ENCODE measurements at places on chromosomes 6 and 20.

GRCh38 chr6:3921663-3922062 is 72.5 kb downstream of the FAM50B start:
- no peak for DNase-seq

DNA sequence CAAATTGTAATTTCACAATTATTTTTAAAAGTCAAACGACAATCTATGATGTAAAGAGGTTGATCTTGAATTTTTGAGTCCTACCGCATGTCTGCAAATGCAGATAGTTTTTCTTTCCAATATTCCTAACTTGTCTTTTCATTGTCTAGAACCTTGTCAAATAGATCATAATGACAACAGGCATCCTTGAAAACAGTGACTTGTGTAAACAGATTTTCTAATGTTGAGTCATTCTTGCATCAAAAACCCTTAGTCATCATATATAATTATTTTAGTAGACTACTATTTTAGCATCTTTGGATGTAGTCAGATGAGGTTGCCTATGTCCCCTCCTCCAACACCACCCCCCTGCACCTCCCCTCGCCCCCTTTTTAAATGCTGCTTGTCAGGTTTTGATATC is 43.8 kb downstream of the BMP6 start:
- DNase-seq: no peak

DNA sequence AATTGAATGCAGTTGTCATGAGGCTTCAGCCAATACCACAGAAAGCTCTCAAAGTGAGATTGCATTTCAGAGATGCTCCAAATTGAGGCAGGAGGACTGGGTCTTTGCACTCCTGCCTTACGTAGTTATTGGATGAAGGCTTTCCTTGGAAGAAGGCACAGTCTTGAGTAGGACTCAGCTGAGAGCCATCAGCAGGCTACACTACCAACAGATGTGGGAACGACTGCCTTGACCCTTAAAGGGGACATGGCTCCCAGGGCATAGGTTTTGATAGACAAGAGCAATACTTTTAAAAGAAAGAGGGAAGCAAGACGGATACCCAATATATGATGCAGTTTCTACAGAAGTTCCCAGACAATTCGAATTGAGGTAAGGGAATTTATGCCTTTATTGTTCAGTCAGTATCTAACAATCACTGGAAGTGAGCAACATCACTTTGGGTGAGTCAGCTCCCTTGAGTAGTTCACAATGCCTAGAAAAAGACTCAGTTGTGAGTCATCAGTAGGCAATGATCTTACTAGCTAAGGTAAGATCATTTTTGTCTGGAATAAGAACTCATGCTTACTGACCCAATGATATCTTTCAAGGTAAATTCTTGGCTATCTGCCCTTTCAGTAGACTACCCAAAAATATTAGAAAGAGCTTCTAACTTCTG is 390.8 kb downstream of the GJA1 start:
- peak; percentile 38 for DNase-seq

- no peak for DNase-seq
These were observed 9.8 kb downstream of the OR12D1 start for GRCh38 chr6:29424575-29424974.

DNA sequence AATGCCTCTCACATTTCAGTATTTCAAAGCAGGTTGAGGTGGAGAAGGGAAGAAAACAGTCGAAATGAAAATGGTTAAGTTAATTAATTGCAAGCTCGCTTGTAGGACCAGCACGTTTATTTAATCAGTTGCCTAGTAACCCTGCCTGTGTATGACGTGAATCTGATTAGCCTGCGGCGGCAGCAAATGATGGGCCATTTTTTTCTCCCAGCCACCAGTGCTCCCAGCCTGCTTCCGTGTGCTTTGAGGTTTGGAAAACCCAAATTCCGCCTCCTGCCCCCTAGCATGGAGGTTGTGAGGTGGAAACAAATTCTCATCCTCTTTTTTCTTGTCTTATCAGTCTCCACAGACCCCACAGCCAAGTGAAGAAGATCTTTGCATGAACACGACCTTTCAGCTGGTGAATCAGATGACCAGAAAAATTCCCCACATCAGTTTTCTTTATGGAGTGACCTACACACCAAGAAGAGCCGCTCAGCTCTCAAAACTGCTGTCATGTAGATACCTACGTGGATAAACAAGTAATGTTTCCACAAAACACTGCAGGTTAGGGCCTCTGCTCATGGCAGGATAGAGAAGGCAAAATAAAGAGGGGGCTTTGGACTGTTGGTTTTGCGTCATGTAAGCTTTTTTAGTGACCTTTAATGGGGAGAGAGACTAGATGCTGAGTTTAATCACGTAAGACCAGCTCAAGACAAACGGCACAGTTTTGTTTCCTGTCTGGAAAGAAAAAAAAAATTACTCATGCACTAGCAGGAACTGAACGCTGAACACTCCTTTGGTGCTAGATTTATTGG is 572.9 kb upstream of the NOX3 start:
- DNase-seq: no peak

DNA sequence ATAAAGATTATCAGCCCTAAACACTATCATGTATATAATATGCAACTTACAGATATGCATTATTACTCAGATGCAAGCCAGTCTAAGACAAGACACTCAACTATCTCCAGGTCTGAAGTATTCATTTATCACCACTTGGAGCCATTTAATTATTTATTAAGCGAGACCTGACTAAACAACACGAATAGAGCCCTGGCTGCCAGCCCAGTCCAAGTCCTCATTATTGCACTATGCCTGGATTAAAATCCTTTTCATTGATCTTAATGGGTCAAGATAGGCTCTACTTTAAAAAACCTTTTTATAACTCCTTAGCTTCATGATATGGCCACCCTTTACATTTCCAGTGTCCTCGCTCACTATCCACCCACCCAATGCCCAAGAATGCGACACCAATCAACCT is 183.1 kb upstream of the MARCKS start:
- DNase-seq: no peak

DNA sequence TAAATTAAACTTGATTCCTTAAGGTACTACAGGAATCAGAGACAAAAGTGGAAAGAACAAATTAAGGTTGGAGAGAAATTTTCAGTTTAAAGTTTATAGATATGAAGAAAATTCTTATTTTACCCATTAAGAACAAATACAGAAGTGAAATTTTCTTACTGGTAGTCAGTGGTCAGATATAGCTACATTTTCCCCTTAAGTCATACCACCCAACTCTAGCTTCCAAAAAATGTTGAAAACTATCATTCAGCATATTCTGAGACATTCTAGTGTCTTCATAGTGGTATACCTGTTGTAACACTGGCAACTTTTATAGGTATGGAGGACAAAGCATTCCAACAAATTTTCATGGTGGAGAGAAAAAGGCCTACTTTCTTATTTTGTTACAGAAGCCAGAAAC is 15.6 kb upstream of the SUMO4 start:
- DNase-seq: no peak

DNA sequence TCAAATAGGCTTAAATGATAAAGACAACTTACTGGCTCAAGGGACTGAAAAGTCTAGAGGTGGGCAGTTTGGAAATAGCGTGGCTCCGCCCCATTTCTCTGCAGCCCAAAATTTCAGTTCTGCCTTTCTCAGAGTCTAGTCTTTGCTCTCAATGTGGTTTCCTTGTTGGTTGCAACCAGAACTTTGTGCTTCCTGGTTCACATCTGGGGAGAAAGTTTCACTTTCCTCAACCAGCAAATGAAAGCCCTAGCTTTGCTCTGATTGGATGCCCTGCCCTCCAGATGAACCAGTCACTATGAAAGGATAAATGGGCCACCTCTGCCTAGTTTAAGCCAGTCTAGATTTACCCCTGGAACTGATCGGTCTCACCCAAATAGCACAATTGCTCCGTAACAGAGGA is 14.9 kb downstream of the SYCP2L start:
- no peak for DNase-seq

DNA sequence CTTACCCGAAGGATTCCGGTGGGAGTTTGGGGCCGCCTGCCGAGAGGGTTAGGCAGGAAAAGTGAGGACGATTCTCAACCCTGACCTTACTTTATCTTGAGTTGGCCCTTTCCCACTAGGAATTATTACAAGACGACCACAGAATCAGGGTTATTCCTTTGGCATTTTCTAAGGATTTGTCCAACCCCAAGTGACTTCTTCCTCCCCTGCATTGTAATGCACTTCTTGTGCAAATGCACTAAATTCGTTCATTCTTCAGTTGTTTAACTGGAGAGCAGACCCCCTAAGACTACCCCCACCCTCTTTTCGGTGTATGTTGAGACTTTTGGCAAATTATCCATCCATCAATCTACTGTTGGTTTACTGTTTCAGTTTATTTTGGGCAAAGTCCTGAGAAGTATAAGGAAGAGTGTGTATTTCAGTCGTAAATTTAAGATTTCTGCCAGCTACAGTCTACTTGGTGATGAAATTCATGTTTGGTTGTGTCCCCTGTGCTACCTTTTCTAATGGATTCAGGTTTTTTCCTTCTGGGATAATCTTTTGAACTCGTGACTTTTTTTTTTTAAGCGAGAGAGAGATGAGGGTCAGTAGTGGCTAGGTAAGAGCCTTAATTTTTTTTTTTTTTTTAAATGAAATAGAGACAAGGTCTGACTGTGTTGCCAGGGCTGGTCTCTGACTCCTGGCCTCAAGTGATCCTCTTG is 611 bp upstream of the TMEM217 start:
- DNase-seq: peak; percentile 6

DNA sequence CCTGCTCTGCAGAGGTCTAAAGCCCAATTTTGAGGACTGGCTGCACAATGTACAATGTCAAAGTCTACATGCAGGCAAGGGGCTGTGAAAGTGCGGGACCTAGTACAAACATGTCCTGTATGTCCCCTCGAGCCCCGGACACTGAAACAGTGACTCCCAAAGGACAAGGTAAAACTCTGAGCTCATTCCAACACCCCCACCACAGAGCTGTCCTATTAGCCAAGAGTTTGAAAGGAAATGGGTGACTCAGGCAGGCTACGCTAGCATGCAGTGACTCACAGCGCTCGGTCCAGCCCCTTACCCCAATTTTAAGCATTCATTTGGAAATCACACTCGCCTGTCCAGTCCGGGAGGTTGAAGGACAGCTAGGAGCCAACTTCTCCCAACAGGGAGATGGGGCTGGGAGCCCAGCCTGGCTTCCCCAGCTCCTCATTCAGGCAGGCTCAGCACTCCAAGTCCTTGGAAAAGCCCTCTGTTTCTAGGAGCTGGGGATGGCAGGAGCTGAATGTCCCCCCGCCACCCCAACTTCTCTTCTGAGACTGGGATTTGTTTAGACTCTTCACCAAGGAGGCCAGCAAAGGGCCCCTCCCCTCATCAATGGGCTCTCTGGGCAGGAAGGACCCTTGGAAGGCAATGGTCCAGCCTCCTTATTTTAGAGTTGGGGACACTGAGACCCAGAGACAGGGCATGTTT is 3.9 kb downstream of the SDC4 start:
- no peak for DNase-seq

DNA sequence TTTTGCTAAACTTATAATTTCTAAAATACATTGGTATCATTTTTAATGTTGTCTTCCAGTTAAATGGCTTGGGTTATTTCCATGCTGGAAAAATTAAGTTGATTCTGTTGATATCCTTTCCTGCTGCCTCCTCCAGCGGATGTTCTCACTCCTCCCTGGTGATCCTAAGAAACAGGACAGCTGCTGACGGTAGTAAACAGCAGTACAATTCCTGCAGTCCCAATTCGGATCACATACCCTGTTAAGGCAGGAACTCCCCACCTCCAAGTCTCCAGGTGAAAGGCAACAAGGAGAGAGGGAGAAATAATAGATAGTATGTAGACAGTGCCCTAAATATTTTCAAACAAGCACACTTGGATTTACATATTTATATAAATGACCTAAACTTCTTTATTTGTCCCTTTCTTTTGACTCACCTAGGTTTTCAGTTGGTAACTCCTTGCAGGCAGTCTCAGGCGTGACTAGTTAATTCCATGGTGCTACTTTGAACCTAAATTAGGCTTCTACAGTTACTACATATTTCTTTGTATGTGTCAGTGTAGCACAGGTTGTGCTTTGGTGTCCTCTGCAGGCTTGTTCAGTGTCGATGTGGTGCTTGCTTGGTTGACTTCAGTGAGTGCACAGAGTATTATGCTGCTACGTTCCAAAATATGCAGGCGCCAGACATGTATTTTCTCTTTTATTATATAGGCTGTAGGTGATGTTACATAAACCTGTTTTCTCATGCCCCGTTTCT is 126.0 kb downstream of the ADGRB3 start:
- DNase-seq: peak; percentile 86

DNA sequence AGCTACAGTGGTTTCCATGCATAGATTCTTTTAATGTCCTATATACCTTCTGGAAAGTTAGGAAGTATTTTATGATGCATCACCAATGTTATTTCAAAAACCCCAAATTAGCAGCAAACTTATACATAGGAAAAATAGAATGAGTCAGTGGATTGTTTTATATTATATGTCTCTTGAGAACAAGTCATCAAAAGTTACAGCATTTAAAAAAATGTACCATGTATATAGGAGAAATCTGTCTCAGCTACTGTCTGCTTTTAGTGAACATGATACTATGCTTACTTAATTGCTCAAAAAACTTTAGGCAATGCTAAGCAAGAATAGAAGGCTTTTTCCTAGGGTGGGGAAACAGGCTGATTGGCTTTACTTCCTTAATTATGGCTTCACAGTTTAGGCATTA is 365.3 kb downstream of the SAMD5 start:
- DNase-seq: no peak

GRCh38 chr6:79257381-79258205 is 23.1 kb upstream of the HMGN3 start:
- DNase-seq: no peak

GRCh38 chr6:16103722-16104121 is 25.2 kb upstream of the MYLIP start:
- no peak for DNase-seq

DNA sequence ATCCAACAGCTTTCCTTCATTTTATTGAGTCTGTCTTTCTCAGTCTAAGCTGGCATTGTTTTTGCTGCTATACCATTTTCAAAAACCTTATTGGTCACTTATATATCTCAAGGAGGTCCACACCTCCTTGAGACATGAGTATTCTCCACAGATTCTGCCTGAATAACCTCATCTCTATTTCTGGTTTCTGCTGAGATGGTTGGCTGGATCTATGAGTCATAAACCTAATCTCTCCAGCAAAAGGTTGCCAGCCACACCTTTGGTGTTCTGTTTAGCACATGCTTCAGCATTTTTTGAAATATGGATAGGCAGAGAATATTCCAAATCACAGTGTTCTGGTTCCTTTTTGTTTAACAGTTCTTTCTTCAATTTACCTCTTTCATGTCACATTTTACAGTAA is 40.8 kb upstream of the TMEM244 start:
- DNase-seq: no peak
